ENCODE measurements at places on chromosomes 3 and 15. TPM values are rescaled to one million over a fixed set of nuclear protein-coding genes. Genes with fewer than 3 reads are reported as not detected.

DNA sequence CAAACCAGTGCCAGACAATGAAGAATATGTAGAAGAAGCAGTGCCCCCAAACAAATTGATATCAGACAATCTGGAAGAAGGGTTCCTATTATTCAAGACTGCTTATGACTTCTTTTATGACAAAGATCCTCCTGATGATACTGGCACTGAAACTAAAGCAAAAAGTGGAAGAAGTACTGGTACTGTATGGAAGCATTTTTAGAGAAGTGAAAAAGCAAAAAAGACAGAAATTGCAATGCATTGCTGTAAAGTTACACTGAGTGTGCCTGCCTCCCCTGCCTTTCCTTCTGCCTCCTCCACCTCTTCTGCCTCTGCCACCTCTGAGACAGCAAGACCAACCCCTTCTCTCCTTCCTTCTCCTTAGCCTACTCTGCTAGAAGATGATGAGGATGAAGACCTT, 167.6 kb downstream of the PLCL2 start:
- H3K4me1 ChIP-seq: no peaks in the 10 kb centered on the region

Gene LRRC49
- 13.8 TPM for total RNA-seq

DNA sequence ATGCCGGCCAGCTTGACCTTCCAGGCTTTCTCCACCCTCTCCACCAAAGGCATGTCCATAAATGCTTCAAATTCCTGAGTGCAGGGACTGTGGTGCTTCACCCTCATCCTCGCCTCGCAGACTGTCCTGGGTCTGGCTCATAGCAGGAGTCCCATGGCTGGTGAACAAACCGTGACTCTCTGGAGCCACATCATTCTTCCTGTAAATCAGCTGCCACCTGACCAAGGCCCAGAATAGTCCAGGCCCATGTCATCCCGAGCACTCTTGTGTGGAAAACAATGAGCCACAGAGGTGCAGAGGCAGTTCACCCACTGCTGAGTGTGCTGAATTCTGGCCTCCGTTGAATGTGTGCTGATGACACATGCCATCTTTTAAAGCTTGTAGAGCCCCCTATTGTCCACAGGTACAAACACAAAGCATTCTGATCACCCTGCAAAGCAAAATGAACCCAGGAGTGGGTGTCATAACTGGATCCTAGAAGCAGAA, 68.6 kb downstream of the ABHD5 start:
- no peak overlapping the region for H3K4me3 ChIP-seq
- H3K36me3 ChIP-seq: no peaks in the 10 kb centered on the region
- H3K4me1 ChIP-seq: no peaks in the 10 kb centered on the region
- no peak for DNase-seq

DNA sequence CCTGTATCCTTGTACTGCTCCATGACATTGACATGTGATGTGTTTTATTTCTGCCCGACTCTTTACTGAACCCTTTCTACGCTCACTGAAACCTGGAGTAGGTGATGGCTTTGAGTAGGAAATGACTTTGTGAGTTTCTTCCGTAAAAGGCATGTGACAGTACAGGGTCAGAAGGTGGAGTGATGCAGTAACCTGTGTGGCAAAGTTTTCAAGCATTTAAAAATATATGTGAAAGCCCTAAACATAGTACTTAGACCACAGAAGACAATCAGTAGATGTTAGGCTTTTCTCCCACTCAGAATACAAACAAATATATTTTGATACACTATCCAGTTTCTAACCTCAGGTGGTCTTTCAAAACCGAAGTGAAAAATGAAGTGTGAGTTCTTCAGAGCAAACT, 31.3 kb upstream of the SACM1L start:
- no peak for DNase-seq
- H3K27ac ChIP-seq: no peak overlapping the region
- no peaks in the 10 kb centered on the region for H3K4me1 ChIP-seq
- no peaks in the 10 kb centered on the region for H3K36me3 ChIP-seq
- no peak overlapping the region for H3K4me3 ChIP-seq

- no peak overlapping the region for H3K27ac ChIP-seq
- H3K36me3 ChIP-seq: no peaks in the 10 kb centered on the region
- no peak for DNase-seq
- no peak overlapping the region for H3K4me3 ChIP-seq
- H3K4me1 ChIP-seq: no peaks in the 10 kb centered on the region
- no peaks in the 10 kb centered on the region for H3K27me3 ChIP-seq
Observed at GRCh38 chr3:196981657-196982056, 13.0 kb upstream of the PIGZ start.

- no peak overlapping the region for H3K4me3 ChIP-seq
- H3K4me1 ChIP-seq: no peaks in the 10 kb centered on the region
- no peaks in the 10 kb centered on the region for H3K27me3 ChIP-seq
- H3K27ac ChIP-seq: no peak overlapping the region
- no peaks in the 10 kb centered on the region for H3K36me3 ChIP-seq
Observed at GRCh38 chr3:7146529-7146928, 285.6 kb downstream of the GRM7 start.

Gene MUC20
- total RNA-seq: 1.5 TPM

- H3K27me3 ChIP-seq: no peaks in the 10 kb centered on the region
- H3K36me3 ChIP-seq: no peaks in the 10 kb centered on the region
- DNase-seq: no peak
- H3K4me3 ChIP-seq: no peak overlapping the region
Observed at GRCh38 chr3:5214352-5214751, 26.8 kb downstream of the EDEM1 start.

Gene LYSMD4
- total RNA-seq: 26.8 TPM

DNA sequence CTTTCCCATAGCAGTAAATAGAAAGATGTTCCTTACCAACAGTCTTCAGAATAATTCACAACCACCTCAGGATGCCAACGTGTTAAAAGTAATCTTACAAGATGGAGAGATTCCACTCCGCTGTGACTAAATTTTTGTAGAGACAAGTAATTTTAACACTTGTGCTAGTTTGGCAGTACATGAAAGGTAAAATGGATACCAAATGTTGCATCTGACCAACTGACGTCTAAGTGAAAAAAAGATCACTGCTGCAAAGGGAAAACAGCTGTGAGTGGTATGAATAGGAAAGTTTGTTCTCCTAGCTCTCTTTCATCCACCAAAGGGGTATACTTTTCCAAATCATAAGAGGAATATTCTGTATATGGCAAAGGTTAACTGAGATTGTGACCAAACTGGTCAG, 2.6 kb downstream of the SPG21 start:
- H3K4me3 ChIP-seq: no peak overlapping the region
- no peaks in the 10 kb centered on the region for H3K36me3 ChIP-seq
- DNase-seq: no peak
- no peaks in the 10 kb centered on the region for H3K27me3 ChIP-seq
- no peak overlapping the region for H3K27ac ChIP-seq

Gene CCR2
- not detected for total RNA-seq

- H3K27ac ChIP-seq: no peak overlapping the region
- no peaks in the 10 kb centered on the region for H3K4me1 ChIP-seq
- no peaks in the 10 kb centered on the region for H3K27me3 ChIP-seq
- H3K4me3 ChIP-seq: no peak overlapping the region
- no peak for DNase-seq
- H3K36me3 ChIP-seq: no peaks in the 10 kb centered on the region
Observed at GRCh38 chr15:52308446-52309153, 13.0 kb upstream of the MYO5C start.

DNA sequence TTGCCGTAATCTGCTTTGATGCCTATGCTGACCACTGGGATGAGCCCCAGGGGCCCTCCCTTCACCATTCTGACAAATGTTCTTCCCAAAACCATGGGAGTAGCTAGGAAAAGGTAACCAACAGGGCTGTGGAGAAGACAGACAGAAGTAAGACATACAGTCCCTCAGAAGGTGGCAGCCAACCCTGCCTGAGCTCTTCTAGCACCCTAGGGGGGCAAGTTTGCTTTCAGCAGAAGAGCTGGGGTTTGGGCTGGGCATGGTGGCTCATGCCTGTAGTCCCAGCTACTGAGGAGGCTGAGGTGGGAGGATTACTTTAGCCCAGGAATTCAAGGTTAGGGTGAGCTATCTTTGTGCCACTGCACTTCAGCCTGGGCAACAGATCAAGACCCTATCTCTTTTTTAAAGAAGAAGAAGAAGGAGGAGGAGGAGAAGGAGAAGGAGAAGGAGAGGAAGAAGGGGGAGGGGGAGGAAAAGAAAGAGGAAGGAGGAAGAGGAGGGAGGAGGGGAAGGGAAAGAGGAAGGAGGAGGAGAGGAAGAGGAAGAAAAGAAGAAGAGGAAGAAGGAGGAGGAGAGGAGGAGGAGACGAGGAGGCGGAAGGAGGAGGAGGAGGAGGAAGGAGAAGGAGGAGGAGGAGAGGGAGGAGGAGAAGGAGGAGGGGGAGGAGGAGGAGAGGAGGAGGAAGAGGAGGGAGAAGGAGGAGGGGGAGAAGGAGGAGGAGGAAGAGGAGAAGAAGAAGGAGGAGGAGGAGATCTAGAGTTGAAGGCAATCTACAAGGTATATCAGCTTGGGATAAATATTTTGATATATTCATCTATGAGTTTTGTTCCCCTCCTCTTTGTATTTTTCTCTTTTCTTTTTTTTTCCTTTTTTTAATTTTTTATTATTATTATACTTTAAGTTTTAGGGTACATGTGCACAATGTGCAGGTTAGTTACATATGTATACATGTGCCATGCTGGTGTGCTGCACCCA, 44.9 kb upstream of the ABHD2 start:
- H3K27me3 ChIP-seq: no peaks in the 10 kb centered on the region
- no peak overlapping the region for H3K27ac ChIP-seq
- DNase-seq: no peak
- peaks cover 6% of the 10 kb centered on the region for H3K4me1 ChIP-seq

Gene COMMD4
- 29.9 TPM for total RNA-seq

Gene TUBGCP5
- 24.6 TPM for total RNA-seq

GRCh38 chr3:136802481-136802996, 16.4 kb upstream of the SLC35G2 start:
- DNase-seq: peak; percentile 17
- no peaks in the 10 kb centered on the region for H3K36me3 ChIP-seq
- no peaks in the 10 kb centered on the region for H3K27me3 ChIP-seq
- peak overlapping the region; percentile 23 for H3K27ac ChIP-seq
- H3K4me1 ChIP-seq: no peaks in the 10 kb centered on the region

DNA sequence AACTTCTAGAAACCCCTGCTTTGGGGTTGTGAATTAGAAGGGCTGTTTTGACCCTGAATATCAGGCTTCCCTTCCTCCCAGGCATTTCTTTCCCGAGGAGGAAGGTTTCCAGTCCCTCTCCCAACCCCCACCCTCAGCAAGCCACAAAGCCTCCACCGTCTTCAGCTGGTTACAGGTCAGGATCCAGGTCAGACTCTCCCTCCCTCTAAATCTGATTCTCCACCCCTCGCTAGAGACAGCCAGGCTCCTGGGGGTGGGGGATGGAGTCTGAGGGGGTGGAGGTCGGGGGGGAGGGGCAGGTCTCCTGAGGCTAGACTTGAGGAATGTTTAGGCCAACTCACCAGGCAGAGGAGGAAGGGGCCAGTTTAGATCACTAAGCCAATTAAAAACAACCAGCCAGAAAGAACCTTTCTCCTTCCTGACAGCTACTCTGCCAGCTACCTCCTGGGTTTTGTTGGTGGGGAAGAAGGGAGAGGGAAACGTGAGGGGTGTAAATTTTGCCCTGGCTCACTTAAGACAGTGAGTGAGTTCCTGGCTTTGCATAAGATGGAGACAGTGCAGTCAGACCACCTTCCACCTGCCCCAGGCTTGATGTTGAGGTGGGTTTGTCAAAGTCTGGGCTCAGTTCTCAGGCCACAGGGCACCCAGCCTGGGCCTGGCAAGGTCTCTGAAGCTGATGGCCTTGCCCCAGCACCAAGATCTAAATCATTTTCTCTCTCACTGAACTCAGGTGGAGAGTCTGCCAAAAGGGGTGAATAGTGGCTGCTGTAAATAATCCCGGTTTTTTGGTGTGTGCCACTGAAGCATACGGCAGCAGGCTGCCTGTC, 19.5 kb downstream of the BMF start:
- peak; percentile 28 for DNase-seq
- H3K36me3 ChIP-seq: no peaks in the 10 kb centered on the region
- no peaks in the 10 kb centered on the region for H3K27me3 ChIP-seq
- H3K4me1 ChIP-seq: peaks cover 29% of the 10 kb centered on the region
- no peak overlapping the region for H3K4me3 ChIP-seq
- peak overlapping the region; percentile 95 for H3K27ac ChIP-seq

DNA sequence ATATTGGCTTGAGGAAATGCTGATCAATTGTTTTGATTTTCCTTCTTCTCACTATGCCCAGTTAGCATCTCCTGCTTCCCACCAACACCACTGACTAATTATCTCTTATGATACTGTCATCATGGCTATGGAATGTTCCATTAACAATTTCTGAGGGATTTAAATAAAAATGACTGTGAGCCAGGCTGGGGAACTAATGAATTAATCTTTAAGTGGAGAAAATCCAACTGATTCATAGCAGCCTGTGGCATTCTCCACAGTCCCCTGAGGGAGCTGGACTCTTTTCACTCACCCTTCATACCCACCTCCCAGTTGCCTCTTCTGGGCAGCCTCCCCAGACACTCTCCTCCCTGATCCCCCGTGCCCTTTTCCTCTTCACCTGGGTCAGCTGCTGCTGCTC, 353.6 kb downstream of the CLSTN2 start:
- DNase-seq: no peak
- H3K36me3 ChIP-seq: no peaks in the 10 kb centered on the region
- no peak overlapping the region for H3K4me3 ChIP-seq
- H3K27me3 ChIP-seq: no peaks in the 10 kb centered on the region
- no peak overlapping the region for H3K27ac ChIP-seq
- no peaks in the 10 kb centered on the region for H3K4me1 ChIP-seq

DNA sequence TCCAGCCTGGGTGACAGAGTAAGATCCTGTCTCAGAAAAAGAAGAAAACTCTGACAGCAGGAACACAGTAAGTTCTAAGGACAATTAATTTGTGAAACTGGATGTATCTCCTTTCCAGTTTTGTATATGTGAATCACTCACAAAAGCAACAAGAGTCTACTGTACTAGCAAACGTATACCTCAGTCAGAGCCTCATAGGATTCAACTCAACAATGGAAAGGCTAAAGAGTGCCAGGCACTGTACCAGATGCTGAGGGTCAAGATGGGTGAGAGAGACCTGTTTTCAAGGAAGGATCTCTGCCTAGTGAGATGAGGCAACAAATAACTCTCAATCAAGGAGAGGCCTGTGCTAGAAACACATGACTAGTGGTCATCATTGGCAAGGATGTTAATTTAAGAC, 14.9 kb downstream of the TBL1XR1 start:
- H3K4me1 ChIP-seq: no peaks in the 10 kb centered on the region
- no peaks in the 10 kb centered on the region for H3K36me3 ChIP-seq
- no peak overlapping the region for H3K4me3 ChIP-seq
- H3K27ac ChIP-seq: no peak overlapping the region
- no peaks in the 10 kb centered on the region for H3K27me3 ChIP-seq

Measured in uterus (tissue), 4 donors.